CD8-positive, alpha-beta T cell (primary cell): ENCODE measurements at places on chromosomes 3 and 15.

DNA sequence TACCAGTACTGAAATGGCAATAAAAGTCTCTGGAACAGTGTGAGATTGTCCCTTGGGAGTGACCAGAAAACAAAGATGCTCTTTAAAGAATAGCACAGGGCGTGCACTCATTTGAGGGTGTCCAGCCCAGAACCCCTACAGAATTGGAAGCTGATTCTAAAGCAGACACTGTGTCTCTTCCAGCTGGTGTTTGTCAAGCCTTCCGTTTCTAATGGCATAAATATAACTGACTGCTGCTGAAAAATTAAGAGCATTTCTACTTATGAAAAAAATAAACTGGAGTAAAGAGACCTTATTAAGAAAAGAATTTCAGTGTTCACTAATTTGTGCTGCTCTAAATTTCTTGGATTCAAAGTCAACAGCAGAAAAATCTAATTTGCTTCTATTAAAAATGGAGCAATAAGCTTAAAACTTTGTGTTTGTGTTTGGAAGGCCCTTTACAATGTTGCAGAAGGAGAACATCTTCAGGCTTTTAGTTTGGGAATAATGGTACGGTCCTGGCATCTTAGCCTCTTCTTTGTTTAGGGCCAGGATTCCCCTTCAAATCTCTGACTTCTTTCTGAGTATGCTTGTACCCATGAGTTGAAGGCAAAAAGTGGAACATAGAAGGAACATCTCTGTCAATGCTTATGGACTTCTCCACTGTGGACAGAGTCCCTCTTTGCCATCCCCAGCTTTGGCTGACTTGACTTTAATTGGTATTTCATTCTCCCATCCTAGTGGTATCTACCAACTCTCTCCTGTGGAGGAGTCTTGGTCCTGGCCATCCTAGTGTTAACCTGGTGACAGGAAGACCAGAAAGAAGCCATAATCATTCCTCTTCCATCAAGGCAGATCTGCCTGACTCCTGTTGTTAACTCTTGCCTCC is 65.9 kb downstream of the THSD4 start:
- DNase-seq = no peak

- DNase-seq = no peak
These were observed 15.3 kb upstream of the MCF2L2 start for GRCh38 chr3:183443395-183444385.

DNA sequence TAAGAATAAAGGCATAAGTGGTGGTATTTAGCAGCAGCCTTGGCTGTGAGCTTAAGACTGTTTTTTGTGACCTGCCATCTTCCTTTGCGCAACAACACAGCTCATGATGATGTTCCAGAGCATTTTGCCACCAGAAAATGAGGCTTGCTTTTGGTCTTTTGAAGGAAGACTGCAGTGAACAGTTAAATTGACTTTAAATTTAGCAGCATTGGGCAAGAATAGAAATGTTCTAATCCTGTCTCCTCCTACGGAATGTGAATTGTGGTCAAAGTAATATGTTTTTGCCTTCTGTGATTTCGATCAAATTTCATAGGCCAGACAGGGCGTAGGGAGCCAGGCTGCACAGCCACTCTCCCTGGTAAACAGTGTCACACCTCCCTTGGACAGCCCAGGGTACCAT is 460.7 kb upstream of the RASGRP1 start:
- DNase-seq = no peak

DNA sequence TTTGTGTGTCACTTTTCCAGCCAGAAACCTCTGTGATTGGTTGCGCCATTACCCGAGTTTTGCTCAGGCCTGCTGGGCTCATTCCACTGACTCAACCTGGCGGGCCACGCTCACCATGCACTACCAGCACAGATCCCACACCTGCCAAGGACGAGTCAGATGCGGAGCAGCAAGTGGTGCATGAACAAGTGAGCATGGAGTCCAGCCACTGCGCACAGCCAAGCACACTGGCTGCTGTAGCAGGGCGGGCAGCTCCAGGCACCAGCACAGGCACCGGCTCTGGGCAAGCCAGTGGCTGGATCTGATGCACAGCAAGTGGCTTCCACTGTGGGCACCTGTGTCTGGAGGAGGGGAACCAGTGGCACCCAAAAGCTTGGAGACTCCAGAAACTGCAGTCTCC is 110.4 kb downstream of the CBLB start:
- DNase-seq = no peak

DNA sequence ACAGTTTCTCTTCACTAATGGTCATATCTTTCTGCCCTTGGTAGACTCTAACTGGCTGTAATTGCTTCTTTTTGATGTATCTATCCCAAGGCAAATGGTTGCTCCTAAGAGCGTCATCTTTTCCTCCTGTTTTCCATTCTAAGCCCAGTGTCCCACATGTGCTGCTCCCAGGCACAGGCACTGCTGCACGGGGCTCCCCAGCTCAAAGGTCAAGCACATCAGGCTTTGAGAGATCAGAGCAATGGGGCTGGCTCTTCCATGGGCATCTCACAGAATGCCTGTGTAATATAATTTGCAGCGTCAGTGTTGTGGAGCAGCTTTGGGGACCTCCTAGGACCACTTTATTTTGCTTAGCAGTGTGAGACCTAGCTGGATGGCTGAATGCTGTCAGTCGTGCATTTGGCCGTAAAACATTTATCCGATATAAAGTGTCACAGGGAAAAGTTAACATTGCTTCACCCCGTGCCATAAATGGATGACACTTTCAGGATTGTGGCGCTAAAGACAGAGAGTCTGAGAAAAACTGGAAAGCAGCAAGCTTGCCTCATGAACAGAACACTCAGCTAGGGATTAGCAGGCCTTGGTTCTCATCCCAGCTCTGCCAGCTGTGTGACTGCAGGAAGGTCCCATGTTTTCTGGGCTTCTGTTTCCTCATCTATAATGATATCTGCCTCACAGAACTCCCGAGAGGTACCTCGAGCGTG is 277.5 kb upstream of the TBL1XR1 start:
- no peak for DNase-seq

GRCh38 chr15:29724026-29724425 is 98.2 kb downstream of the TJP1 start:
- DNase-seq = no peak

GRCh38 chr15:92914103-92914499 is 14.0 kb downstream of the CHD2 start:
- no peak for DNase-seq

- DNase-seq = no peak
These were observed 239.4 kb downstream of the CHST2 start for GRCh38 chr3:143358793-143359491.
